CD4-positive, alpha-beta T cell treated with Interleukin-4 for 4 hours (primary cell): ENCODE measurements at places on chromosomes 1 and 21.
A peak's percentile ranks its signal among the peaks of the same experiment; 100 is the strongest.

GRCh38 chr21:38434913-38435533, 63.3 kb downstream of the ERG start:
- DNase-seq = no peak

- no peak for DNase-seq
Observed at GRCh38 chr1:31441558-31441957, 28.5 kb downstream of the SERINC2 start.

GRCh38 chr1:89262643-89263042, 10.0 kb downstream of the GBP5 start:
- DNase-seq = no peak

DNA sequence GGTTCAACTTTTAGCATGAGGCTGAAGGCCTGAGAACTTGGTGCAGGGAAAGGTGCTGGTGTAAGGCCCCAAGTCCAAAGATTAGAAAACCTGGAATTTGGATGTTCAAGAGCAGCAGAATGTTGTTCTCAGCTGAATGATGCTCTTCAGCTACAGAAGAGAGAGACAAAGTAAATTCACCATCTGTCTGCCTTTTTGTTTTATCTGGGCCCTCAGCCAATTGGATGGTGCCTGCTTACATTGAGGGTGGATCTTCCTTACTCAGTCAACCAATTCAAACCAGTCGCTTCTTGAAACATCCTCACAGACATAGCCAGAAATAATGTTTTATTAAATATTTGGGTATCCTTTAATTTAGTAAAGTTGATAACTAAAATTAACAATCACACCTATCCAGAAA, 748.2 kb upstream of the ADAMTS5 start:
- DNase-seq = no peak

DNA sequence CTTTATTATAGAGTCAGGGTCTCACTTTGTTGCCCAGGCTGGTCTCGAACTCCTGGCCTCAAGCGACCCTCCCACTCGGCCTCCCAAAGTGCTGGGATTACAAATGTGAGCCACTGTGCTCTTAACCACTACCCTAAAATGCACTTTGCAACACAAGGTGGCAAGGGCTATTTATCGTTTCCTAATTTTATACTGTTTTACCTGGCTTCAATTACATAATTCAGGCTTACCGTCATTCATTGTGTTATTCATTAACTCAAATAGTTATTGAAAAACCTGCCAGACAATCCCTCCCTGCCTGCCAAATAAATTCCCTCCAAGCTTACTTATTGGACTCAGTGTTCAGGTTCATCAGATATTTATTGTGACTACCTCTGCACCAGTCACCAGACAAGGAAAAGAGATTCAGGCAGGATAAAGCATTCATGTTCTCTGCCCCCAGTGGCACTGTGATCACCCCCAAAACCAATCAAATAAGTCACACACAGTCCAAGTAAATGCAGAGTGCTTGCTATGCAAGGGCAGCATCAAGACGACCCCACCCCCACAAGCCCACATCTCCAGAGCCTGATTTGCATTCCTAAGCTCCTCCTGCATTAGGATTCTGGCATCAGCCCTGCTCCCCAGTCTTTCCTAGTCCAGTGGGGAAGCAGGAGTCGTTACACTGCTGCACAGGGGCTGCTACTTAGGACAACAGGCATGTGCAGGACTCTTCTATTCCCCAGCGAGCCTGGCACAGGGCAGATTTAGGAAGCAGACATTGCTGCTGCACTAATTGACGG, 8.1 kb downstream of the PAQR7 start:
- DNase-seq = no peak

DNA sequence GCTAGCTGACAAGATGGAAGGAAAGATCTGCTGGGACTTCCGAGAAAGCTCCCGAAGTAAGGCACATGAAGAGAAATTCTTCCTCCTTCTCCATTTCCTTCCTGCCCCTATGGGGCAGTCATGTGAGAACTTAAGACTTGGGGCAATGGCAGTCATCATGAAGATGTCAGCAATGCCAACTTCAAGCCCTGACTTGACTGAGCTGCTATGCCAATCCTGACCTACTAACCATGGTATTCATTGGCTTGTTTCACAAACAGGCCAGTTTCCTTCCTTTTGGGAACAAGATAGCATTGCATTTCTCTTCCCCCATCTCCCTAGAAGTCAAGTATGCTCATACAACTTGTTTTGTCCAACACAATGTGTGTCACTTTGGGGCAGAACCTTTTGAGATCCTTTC, 25.5 kb downstream of the GRIK1 start:
- DNase-seq = no peak

GRCh38 chr21:28240586-28240985, 752.1 kb downstream of the LTN1 start:
- DNase-seq = no peak

DNA sequence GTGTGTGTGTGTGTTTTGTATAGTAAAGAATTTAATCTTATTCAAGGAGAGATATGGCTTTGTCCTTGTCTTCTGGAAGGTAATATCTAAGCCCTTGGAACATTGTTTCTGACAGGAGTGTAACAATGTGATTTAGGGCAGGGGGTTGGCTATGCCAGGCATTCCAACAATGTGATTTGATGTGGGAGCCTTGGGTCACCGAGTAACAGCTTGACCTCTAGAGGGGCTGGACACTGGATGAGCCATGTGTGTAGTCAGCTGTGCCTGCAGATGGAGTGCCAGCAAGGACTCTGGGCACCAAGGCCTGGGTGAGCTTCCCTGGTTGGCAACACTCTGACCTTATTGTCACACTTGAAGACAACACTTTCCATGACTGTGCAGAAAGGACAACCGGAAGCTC, 336.1 kb upstream of the ZP4 start:
- no peak for DNase-seq

GRCh38 chr1:50527249-50527986, 104.2 kb upstream of the DMRTA2 start:
- no peak for DNase-seq

DNA sequence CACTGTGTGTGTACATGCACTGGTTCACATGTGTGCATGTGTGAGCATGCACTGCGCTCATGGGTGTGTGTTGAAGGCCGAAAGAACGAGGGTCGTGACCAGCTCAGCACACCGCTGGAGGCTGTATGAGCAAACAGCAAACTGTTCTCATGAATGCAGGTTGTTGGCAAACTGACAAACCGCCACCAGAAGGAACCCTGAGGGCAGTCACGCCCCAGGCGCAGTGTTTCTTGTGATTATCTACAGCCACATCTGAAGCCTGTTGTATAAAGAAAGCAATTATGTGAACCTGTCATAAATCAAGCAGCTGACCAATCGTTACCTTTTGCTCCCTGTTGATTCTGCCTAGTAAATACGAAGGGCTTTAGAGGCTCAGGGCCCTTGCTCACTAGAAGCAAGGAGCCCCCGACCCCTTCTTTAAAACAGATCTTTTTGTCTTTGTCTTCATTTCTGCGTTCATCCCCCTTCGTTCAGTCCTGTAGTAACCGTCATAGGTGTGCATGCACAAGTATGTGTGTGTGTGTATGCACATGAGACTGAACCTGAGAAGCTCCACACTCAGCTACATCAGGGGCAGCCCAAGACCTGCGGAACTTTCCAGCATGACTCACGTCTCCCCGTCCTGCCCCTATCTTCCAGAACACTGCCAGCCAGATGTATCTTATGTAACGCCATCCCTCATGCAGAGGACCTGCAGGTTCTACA, 16.8 kb upstream of the RIPK4 start:
- DNase-seq = no peak

DNA sequence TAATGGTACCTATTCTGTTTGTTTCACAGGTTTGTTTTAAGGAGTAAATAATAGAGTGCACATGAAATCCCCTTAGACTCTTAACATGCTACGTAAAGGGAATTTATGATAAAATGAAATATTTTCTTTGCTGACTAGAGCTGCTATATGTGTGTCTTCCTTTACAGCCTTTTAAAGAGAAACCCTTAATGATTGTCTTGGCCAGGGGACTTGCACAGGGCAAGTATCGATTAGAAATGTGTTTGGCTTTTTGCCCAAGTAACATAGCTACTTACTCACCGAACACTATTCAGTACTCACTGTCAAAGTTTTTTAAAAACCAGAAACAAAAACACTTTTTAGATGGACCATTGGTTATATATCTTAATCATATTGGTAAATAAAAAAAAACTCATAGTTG, 71.3 kb upstream of the KIAA1614 start:
- DNase-seq = no peak

DNA sequence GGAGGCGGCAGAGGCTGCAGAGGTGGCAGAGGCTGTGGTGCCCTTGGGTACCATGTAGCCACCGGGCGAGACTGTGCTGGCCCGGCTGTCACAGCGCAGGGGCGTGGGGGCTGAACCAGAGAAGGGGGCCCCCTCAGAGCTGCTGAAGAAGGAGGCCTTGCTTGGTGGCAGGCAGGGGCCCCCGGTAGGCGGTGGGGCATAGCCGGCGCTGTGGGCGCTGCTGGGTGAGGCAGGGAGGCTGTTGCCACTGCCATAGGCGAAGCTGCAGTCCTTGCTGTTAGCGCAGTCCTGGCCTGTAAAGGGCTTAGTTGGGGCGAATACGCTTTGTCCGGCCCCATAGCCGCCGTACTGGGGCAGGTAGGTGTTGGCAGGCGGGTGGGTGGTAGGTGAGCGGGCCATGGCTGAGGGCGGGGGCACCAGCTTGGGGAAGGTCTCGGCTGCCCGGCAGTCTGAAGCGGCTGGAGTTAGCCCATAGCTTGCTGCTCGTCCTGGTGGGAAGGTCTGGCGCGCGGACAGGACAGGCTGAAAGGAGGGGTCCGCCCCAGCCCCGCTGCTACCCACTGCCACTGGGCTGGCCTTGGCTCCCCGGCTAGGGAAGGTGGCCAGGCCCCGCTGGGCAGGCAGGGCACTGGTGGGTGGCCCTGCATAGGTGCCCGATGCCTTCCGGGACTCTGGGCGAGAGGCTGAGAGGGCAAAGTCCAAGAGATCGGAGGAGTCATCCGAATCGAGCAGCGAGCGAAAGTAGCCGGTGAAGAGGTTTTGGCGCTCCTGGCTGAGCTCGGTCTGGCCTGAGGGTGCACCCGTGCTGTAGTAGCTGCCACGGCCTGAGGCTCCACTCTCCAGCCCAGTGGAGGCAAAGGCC, 54.9 kb downstream of the AHDC1 start:
- no peak for DNase-seq

DNA sequence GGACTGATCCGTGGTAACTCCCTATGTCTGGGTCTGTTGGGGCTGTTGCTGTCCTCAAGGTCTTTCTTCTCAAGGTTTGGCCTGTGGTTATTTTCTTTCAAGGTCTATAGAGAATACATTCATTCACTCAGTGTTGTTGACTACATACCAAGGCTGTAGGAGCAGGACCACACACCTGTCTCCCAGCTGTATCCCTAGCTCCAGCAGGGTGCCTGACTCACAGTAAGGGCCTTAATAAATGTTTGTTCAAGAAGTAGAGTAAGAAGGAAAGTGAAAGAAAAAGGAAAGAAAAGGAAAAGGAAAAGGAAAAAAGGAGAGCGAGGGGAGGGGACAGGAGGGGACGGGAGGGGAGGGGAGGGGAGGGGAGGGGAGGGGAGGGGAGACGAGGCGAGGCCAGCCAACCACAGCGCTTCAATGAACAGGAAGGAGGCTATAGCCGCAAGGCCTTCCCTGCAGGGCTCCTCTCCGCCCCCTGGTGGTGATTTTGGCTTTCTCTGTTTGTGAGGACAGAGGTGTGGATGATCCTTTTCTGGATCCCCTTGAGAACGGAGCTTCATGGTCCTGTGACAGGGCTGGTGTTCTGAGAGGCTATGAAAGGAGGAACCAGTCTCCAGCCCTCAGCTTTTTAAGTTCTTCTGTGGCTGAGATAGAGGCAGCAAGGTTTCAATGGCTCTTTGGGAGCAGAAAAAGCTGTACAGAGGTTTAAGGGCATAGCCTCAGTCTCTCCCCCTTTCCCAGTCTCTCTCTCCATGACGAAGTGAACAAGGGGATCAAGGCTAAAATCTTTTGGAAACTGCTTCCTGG, 30.6 kb upstream of the LCE5A start:
- peak; percentile 67 for DNase-seq

GRCh38 chr1:17463991-17464390, 24.5 kb upstream of the RCC2 start:
- DNase-seq = no peak

GRCh38 chr1:160129046-160129445, 13.5 kb downstream of the ATP1A2 start:
- no peak for DNase-seq

GRCh38 chr1:1841575-1841995, 49.3 kb downstream of the GNB1 start:
- no peak for DNase-seq

GRCh38 chr1:168913711-168914463, 184.9 kb upstream of the DPT start:
- no peak for DNase-seq

- DNase-seq = no peak
Observed at GRCh38 chr1:241799416-241799815, 48.6 kb upstream of the EXO1 start.

DNA sequence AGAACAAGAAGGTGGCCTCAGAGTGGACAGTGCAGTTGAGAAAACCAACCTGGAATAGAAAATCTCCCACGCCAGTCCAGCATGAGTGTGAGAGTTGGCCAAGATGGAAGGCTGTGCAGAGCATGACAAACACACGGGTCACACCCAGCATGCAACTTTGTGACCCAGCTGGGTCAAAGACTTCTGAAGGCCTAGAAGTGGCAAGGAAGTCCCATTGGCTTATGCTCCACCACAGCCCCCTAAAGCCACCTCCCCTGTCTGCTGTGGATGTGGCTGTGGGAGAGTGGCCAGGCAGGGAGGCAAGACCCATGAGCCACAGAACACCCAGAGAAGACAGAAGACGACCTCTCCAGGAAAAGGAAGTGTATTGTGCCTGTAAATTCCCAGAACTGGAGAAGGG, 13.6 kb downstream of the BATF3 start:
- DNase-seq = no peak

DNA sequence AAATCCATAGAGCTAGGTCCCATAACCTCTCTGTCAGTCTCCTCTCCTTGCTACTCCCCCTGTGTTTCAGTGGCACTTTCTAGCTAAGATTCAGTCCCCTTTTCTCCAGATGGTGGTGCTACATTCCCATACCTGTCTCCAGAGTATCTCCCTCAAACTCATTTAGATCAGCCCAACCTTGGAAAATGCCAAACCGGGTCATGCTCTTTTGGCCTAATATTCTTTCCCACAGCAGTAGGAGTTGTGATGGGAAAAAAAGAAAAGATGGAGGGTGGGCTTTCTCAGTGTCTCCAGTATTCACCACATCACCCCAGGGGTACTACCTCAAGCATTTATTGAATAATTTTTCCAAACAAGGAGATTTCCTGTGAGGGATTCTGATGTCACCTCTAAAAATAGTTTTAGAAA, 3.2 kb upstream of the RXFP4 start:
- DNase-seq = peak; percentile 62

- no peak for DNase-seq
Observed at GRCh38 chr1:7068552-7068951, 283.3 kb downstream of the CAMTA1 start.

GRCh38 chr1:85864727-85865126, 156.5 kb upstream of the ZNHIT6 start:
- DNase-seq = no peak

- DNase-seq = no peak
Observed at GRCh38 chr1:51380936-51381335, 50.6 kb upstream of the TTC39A start.

DNA sequence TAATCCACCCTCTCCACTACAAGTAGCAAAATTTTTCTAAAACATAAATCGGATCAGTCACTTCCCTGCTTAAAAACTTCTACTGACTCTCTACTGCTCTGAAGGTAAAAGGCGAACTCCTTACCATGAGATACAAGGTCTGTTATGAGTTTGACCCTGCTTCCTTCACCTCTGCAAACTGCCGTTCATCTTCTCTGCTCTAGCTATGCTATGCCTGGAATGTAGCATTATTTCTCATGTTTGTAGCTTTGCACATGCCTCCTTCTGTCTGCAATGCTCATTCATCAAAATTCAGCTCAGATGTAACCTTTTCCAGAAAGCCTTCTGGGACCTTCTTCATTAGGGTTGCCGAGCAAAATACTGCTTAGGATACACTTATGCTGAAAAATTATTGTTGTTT, 30.8 kb downstream of the RPL5 start:
- no peak for DNase-seq
